ENCODE measurements at places on chromosomes 6 and 20.

- no peak for DNase-seq
Measured at GRCh38 chr20:25016471-25016870, 23.9 kb upstream of the APMAP start.

GRCh38 chr6:112300896-112301295 is 46.2 kb upstream of the RFPL4B start:
- DNase-seq = no peak

- no peak for DNase-seq
Measured at GRCh38 chr6:11659757-11660156, 118.8 kb downstream of the ADTRP start.

- no peak for DNase-seq
Measured at GRCh38 chr6:96786336-96786735, 50.9 kb downstream of the GPR63 start.

DNA sequence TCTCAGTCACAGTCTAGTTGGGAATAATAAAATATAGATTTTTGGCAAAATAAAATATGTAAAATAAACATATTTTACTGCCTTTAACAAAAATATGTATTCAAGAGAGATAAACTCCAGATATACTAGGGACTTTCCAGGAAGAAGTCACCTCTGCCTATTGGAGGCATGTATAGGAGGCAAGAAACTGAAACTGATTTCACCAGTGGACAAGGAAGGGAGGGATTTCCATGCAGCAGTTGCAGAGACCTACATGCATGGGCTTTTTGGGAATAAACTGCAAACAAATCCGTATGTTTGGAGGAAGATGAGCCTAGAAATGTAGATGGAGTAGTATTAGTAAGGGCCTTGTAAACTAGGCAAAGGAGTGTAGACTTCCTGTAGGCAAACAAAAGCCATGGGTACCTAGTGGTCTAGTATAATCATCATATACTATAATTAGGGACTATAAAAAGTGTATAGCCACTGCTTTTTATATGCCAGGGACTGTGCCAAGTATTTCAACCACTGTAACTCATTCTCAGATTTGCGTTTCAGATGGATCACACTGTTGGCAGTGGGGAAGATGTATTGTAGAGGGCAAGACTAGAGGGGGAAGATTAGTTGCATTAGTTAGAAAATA is 38.9 kb downstream of the CD109 start:
- DNase-seq = no peak

DNA sequence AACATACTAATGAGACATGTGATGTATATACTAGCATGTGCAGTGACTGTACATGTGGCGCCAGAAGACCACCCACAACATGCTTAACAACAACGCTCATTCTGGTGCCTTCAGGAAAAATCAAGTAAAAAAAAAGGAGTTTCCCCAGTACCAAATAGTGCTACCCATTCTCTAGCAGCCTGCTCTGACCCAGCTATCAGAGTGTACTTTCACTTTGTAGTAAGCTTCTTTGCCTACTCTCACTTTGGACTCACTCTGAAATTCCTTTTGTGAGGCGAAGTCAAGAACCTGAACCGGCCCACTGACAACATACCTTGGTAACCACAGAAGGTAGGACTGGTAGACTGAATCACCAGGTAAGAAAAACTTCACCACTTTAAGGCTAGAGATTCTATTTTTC is 1100.0 kb downstream of the GRIK2 start:
- DNase-seq = no peak

DNA sequence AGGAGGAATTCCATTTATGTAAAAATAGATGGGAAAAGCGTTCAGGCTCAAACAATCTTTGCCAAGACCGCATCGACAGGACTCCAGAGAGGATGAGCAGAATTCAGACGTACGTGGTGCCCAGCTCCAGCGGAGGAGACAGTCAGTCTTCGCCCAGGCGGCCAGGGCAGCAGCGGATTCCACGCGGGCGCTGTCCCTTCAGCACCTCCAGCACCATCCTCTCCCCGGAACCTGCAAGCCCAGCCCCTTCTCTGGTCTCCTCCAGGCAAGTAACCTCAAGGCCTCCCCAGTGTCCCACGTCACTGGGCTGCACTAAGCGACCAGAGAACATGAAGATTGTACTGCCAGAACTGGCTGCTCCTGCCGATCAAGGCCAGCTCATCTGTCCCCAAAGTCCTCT is 2.8 kb upstream of the KCNQ2 start:
- DNase-seq = peak; percentile 13

DNA sequence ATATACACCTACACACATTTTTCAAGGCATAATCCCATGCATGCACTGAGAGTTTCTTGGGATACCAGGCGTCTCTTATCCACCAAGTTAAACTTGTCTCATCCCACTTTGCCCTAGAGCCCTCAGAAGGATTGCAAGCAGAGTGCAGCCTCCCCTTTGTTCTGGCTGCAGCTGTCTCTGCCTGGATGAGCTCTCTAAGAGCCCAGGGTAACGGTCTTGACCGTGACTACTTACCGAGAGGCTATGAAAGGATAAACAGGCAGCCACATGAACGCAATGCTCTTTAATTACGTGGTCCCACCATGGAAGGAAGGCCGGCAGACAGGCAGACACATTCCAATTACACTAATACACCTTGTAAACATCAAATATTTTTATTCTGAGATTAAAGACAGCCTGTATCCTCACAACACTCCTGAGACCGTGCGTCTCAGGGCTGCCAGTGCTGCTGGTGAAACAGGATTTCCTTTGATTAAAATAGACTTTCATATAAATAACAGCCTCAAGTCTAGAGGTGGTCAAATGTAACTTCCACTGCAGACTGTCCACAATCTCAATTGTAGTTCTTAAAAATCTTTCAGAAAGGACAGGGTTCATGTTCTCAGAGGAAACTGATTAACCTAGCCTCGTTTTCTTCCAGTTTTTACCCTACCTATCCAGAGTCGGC is 210.0 kb upstream of the PRDM1 start:
- no peak for DNase-seq

- no peak for DNase-seq
Measured at GRCh38 chr6:13678255-13678983, 33.2 kb downstream of the RANBP9 start.

- no peak for DNase-seq
Measured at GRCh38 chr20:53216856-53217576, 244.9 kb downstream of the TSHZ2 start.

GRCh38 chr6:85408039-85408438 is 41.8 kb upstream of the NT5E start:
- DNase-seq = no peak

- no peak for DNase-seq
Measured at GRCh38 chr6:5590187-5590586, 328.9 kb downstream of the FARS2 start.

DNA sequence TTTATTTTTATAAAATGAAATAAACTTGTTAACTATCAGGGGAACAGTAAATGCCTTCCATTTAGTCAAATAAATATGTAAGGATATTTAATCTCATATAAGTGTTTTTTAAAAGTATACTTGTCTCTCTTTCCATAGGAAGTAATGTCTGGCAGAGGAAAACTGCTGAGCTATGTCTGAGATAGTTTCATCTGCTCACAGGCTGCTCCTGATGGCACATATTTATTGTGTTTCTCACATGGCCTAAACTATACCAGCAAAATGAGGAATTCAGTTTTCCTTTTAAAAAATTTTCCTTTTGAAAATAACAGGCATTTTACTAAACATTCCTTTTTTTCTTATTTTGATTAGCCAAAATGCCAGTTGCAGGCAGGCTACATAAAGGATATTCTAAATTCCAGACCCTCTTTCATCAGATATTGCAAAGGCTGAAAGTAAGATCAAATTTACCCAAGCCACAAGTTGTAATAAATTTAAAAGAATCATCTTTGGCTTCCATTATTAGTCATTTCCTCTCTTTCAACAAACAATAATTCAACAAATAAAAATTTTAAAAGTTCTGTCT is 60.1 kb upstream of the RNF146 start:
- DNase-seq = no peak

DNA sequence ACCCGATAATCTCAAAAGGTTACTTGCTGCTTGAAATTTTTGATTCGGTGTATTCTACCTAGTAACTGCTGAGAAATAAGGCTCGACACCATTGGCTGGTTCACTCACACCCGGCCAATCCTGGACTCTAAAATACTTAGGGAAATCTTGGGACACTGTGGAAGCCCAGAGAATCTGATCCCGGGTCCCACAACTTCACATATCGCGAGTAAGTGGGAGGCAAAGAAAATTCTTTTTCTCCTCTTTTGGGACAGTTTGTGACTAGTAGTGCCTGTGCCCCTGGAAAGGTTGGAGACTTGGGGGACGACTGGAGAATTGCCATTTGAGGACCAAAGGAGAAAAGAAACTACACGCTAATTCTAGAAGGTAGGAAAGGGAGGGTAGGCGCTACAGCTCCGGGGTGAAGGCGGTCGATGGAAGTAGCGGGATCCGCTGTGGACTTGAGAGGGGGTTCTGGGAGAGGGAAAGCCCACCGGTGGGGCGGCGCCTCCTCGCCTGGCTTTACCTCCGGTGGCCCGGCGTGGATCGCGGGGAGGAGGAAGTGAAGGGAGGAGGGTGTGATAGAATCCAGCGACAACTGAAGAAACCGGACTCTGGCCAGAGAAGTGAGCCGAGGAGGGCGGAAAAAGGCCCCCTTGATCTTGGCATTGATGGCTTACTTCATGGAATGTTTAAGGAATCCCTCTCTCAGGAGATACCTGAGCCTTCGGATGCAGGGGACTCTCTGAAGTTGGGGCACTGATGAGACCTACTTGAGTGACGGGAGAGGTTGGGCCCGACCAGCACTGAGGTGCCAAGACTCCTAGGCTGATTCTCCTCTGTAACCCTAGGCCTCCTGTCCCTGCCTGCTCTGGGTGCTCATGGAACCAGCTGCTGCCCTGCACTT is 18.8 kb upstream of the BTN3A3 start:
- DNase-seq = peak; percentile 92

DNA sequence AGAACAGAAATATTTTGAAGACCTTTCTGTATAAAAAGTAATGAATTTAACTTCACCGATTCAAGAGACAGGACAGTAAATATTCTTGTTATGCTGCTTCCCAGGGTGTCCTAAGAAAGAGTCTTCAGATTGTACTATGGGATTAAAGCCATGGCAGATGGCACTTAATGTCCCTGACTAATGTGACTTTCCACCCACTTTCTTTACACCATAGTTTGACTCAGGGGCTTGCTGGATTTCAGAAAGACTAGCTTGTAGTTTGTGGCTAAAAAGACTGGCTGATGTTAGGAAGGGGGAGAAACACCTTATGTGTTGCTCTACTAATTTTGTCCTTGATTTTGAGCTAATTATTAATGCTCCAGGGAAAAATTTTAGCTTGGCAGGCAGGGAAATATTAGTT is 75.9 kb downstream of the UTRN start:
- no peak for DNase-seq

DNA sequence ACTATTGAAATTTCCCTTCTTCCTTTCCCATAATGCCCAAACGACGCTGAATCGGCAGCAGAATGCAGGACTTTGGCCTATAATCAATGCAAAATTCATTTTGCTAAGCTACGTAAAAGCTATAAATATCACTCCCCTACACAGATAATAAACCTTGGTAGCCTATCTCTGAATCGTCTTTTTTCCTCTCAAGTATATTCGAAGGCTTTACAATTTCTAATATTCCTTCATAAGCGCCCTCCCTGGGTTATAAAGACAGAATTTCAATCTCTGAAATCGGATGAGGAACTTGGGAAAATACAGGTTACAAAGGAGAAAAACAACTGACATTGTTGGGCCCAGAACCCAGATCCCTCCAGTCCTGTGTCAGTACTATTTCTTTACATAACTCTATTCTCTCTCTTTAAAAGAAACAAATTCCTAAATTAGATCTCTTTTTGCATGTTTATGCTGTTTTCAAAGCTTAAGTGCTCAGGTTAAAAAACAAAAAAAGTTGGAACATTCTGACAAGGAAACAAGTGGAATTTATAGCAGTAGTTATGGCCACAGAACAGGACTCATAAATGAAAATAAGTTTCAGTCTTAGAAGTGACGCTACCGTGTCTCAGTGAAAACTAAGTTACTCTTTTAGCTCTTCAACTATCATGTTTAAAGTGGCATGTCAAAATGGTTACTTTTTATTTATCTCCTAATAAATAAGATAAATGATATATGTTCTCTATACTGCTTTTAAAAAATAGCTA is 84.5 kb downstream of the SESN1 start:
- DNase-seq = peak; percentile 15

- no peak for DNase-seq
Measured at GRCh38 chr6:135212935-135213334, 31.8 kb downstream of the MYB start.

GRCh38 chr6:19444041-19444440 is 393.1 kb upstream of the ID4 start:
- peak; percentile 18 for DNase-seq

GRCh38 chr6:146785001-146785585 is 186.3 kb downstream of the ADGB start:
- DNase-seq = peak; percentile 23

DNA sequence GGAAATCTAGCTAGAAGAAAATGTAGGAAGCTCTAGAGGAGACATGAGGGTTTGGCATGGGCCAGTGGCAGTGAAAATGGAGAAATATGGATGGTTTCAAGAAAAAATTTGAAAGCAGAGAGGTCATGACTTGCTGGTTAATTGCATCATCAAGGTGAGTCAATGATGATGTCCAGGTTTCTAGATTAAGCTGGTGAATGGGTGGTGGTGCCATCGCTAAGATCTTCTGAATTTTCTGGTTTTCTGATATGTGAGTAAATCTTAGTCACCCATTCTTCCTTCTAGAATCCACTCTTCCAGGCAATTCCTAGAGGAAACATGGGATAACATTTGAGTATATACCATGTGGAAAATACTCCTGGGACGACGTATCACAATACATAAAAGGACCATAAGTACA is 25.0 kb downstream of the SH3BGRL2 start:
- DNase-seq = no peak

DNA sequence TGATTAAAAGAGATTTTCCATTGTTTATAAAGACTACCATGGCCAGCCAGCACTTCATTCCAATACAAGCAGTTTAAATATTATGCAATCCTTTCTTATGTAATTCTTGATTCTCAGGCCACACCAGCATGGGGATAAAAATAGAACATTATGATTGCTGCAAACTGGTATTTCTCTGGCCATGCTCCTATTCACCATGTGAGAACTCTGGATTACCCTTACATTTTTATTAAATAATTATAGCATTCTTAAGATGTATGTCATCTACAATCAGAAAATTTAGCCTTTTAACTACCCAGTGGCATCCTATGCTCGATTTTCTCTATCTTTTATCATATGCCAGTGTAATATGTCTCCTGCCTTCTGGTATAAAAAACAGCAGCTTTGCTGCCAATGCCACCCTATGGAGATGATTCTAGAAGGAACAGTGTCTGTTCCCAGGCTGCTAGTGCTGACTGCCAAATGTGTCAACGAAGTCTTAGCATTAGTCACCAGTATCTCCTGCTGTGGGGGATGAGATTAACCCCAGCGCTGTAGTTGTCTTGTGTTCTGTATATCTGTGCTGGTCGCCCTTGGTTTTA is 501.4 kb downstream of the BCKDHB start:
- DNase-seq = peak; percentile 86

- no peak for DNase-seq
Measured at GRCh38 chr6:167399599-167399998, 74.7 kb downstream of the TTLL2 start.
